GM13977 (cell line): ENCODE measurements at places on chromosomes 11 and 22.

DNA sequence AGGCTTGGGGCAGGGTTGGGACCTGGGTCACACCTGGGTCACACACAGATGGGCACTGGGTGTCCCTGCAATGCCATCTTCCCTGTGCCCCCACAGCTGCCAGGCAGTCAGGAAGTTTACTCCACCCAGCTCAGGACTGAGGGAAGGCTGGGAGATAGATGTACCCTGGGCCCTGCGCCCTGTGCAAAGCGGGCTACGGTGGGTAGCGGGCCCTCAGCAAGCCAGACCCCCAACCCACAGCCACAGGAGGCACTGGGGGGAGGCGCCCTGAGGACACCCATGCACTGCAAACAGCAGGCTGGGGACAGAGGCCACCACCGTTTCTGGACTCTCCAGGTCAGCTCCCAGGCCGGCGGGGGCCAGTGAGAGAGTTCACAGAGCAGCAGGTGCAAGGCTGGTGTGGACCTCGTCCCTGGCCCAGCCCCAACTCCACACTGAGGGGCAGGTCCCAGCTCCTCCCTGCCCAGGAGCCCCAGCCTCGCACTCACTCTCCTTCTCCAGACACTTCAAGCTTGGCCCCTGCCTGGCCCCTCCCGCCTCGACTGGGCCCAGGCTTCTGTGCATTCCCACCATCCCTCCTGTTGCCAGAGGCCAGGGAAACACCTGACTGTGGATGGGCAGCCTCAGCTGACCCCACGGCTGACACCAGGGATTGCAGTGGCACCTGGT, 4.9 kb downstream of the DUSP8 start:
- DNase-seq: no peak

GRCh38 chr11:67423466-67423865, 4.8 kb upstream of the RPS6KB2 start:
- no peak for DNase-seq

DNA sequence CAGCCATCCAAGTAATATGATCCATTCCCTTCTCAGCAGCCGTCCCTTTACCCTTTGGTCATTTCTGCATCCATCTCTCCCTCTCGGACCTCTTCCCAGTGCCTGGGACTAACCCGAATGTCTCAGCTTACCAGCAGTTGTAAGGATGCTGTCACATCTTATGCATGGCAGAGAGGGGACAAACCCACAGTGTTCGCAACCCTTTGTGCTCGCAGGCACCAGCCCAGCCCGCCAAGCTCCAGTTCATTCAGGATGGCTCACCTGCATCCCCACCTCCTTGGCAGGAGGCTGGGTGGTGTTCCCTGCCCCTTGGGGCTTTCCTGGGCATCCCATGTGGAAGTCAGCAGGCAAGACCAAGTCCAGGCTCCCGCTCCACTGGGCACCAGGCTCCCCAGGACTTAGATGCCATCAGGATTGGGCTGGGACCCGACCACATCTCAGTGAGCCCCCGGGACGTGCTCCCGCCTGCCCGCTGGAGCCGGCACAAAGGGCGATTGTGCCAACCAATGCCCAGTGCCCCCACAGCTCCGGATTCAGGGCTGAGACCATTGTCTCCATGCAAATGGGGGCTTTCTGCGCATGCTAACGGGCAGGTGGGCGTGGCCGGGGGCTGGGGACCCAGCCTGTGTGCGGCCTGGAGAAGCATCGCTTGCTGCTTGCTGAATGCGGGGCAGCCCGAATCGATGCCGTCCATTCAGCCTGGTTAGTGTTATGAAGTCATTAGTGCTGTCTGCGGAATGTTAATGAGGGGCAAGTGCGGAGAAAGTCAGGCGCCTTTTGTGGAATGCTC, 108.6 kb downstream of the KCNQ1OT1 start:
- DNase-seq: peak; percentile 21

GRCh38 chr11:130034236-130034635, 31.6 kb upstream of the PRDM10 start:
- DNase-seq: no peak

DNA sequence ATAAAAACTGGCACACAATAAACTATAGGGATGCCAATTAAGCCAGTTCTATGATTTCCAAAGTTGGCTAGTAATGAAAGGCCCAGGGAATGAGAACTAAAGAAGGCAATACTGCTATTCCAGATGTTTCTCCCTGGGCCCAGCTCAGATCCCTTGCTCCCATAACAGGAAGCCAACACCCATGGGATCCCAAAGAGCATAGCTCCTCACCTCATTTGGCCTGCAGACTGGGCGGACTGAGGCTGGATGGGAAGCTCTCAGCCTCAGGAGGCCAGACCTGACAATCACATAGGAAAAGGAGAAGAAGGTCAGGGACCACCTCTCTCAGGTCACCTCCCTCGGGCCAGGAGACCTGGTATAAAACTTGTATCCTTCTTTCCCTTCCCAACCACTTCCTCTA, 5.3 kb downstream of the TBC1D10A start:
- no peak for DNase-seq

DNA sequence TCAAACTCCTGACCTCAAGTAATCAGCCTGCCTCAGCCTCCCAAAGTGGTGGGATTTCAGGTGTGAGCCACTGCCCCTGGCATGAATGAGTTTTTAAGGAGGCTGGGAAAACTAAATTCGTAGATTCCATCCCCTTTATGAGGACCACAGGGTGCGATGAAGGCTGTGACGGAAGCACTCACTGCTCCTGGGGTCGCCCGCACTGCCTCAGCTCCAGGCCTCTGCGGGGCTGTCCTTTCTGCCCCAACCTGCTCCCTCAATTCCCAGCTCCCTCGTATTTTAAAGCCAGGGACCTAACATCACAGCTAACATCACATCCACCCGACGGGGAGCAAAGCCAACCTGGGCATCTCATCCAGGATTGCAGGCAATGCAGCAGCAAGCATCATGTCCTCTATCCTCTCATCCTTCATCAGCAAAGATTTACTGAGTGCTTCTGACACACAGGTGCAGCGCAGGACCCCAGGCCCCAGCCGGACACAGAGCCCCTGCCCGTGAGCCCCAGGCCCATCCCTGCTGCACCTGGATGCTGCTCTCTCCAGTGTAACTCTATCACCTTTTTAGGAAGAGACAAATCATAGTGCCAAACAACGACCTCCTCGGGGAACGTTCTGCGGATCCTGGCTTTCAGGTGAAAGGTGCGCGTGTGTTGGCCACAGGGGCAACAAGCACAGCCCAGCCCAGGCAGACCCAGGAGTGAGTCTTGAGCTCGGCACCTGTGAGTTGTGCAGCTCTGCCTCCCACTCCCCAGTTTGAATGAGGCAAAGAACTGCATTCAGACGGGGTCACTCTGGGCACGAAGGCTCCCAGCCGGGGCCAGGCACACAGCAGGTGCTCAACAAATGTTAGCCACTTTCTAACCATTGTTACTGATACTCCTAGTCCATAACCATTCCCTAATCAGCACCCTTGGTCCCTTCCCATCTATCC, 134.3 kb downstream of the CRYBB2 start:
- DNase-seq: no peak

DNA sequence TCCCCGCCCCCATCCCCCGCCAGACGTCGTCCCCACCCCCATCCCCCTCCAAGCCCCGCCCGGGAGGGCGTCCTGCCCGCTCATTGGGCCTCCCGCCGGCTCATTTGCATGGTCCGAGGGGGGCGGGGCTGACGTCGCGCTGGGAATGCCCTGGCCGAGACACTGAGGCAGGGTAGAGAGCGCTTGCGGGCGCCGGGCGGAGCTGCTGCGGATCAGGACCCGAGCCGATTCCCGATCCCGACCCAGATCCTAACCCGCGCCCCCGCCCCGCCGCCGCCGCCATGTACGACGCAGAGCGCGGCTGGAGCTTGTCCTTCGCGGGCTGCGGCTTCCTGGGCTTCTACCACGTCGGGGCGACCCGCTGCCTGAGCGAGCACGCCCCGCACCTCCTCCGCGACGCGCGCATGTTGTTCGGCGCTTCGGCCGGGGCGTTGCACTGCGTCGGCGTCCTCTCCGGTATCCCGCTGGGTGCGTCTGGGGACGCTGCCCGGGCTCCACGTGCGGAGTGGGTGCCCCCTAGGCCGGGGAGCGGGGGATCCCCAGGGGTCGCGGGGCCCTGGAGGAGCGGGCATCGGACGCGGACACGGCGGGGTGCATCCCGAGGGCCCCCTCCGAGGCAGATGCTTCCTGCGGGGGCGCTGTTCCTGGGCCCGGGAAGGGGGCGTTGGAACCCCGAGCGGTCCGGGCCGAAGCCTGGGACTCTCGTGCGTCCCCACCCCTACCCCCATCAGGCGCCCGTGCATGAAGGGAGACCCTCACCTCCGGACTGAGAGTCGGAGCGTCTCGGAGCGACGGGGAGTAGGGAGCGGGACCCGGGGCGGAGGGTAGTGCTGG, at the start of gene PNPLA3:
PNPLA3 (plus strand) TSS at position 175 of the 834 bp plus-strand sequence; CDS start at position 282, 107 bp downstream.
- DNase-seq: peak; percentile 89

- DNase-seq: no peak
Measured at GRCh38 chr22:27632451-27633295, 168.9 kb downstream of the MN1 start.

- no peak for DNase-seq
Measured at GRCh38 chr11:69537126-69537525, 55.7 kb downstream of the LINC01488 start.

- DNase-seq: no peak
Measured at GRCh38 chr11:57457643-57458023, 2.7 kb upstream of the RTN4RL2 start.

DNA sequence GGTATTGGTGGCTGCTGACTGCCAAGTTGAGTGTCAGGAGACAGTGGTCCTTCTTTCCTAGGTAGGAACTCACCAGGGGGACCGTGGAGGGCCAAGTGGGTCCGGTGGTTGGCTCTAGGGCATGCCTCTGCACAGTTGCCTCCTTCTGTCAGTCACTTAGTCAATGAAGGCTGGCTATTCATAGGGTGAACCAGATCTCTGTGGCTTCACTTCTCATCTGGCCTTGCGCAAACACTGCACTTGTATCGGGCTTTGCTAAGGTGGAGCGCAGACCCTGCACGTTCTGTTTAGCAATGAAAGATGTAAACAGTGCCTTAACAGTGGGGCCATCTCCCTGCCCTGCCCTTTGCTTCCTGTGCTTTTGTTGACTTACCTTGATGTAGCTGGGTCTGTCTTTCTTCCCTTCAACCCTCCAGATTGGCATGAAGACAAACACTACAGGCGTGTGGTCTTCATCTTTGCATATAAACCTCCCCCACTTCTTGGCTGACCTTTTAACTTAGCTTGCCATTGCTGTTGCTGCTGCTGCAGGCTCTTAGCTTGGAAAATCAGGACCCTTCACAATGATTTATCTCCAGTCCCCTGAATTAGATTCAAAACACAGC, 6.7 kb upstream of the SORL1-AS1 start:
- no peak for DNase-seq

DNA sequence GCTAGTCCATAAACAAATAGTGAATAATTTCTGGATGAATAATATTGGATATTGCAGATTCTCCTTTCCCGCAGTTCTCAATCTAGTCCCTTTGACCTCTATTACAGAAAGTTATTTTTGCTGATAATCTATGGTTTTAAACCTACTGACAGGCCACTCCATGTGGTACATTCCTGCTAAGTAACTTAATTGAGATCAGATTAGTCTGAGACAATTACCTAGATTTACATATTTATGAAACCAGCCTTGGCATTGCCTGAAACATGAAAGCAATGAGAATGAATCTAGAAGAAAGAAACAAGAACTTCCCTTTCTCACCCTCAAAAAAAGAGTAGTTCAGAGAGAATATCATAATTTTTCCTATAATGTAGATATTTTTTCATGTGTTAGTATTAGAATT, 964.2 kb downstream of the JRKL start:
- DNase-seq: no peak

- no peak for DNase-seq
Measured at GRCh38 chr11:65187146-65187675, 5.5 kb downstream of the CAPN1 start.

DNA sequence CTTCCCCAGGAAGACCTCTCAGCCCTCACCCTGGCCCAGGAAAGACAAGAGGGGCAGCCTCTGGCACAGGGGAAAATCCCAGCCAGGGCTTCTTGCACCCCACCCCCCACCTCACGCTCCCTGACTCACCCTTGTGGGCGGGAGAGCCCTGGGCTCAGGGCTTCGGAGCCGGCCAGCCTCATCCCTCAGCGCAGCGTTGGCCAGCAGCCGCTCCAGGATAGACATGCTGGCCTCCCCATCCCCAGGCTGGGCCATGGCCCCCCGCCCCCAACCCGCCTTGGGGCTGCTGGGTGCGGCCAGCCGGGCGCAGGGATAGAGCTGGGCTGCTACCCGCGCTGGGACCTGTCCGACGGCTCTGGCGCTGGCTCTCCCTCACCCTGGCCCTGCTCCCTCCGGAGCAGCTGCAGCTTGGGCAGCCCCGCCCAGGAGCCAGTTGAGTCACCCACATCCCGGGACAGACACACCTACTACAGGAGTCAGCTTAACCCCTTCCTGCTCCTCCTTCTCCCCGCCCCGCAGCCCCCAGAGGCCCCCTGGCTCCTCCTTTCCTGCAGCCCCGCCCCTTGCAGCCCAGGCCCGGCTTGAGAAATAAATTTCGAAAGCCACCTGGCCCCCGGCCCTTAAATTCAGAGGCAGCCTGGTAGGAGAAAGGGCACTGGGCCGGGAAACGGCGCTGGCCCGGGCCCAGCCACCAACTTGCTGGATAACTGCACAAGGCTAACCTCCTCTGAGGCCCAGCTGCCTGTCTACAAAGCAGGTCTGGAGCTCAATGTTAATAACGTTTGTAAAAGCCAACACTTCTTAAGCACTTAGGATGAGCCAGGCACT, 13.4 kb downstream of the TNKS1BP1 start:
- peak; percentile 94 for DNase-seq

DNA sequence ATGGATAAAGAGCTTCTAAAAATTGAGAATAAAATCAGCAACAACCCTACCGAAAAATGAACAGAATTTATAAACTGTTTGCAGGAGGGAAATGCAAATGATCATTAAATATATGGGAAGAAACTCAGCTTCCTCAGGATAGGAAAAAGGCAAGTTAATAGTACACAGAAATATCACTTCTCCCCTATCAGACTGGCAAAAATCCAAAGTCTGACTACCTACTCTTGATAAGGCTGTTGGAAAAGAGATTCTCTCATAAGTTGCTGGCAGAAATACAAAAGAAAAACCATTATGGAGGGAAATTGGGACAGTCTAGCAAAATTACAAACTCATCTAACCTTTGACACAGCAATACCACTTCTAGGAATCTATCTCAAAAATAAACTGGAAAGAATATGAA, 100.9 kb upstream of the LDLRAD3 start:
- no peak for DNase-seq

GRCh38 chr11:130719220-130719915, 196.9 kb downstream of the SNX19 start:
- DNase-seq: no peak
